Peyer's patch (tissue), 4 donors: ENCODE measurements at places on chromosomes 16 and 17. TPM values are rescaled to one million over a fixed set of nuclear protein-coding genes. Genes with fewer than 3 reads are reported as not detected.
A peak's percentile ranks its signal among the peaks of the same experiment; 100 is the strongest.

- no peak overlapping the region for H3K4me3 ChIP-seq
- H3K27me3 ChIP-seq: no peaks in the 10 kb centered on the region
- no peaks in the 10 kb centered on the region for H3K36me3 ChIP-seq
- DNase-seq: no peak
- no peak overlapping the region for H3K27ac ChIP-seq
These were observed 35.8 kb upstream of the TBX2 start for GRCh38 chr17:61363601-61364462.

- no peak overlapping the region for H3K27ac ChIP-seq
- peaks cover 9% of the 10 kb centered on the region for H3K4me1 ChIP-seq
- DNase-seq: no peak
These were observed 1.6 kb downstream of the SPATA32 start for GRCh38 chr17:45260204-45260783.

The FOXN1 gene
- total RNA-seq: not detected

DNA sequence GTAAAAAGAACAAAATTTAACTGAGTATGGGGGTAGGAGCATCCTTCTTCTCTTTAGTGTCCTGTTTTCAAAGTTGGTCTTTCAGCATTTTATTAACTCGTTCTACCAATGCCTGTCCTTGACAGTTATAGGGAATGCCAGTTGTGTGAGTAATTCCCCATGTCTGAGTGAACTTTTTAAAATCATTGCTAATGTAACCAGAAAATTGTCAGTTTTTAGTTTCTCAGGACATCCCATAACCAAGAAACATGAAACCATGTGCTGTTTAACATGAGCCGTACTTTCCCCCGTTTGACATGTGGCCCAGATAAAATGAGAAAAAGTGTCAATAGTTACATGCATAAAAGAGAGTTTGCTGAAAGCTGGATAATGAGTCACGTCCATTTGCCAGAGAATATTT is 71.4 kb upstream of the ARL4D start:
- H3K27ac ChIP-seq: no peak overlapping the region
- no peaks in the 10 kb centered on the region for H3K4me1 ChIP-seq

DNA sequence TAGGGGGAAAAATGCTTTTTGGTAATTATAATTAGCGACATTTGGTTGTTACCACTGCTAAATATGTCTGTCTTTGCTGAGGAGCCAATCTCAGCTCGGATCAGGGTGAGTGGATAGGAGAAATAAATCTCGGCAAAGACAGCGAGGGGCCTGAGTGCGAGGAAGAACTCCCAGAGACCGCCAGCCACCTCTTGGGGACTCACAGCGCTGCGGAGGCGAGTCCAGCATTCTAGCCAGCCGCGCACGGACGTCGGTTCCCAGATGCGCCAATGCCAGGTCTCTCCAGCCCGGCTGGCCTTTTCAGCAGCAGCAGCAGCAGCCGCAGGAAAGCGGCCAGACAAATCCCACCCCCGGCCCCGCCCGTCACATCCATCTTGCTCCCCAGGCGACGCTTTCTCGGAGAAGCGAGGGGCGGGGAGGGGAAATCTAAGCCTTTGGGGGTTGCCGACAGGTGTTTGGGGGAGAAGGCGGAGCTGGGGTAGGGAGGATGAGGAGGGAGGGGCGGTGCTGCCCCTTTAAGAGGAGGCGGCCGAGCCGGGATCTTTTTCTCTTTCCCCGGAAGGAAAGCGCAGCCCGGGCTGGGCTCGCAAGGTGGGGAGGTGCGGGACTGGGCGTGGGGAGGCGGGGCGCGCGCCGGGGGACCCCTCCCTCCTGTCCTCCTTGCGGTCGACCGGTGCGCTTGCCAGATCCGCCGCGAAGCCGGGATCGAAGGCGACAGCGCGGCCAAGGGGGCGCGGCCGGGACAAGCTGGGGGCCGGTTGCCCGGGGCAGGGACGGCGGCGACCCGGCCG is at the start of gene ITGA3:
Gene ITGA3 (plus strand): TSS at position 685 of the 791 bp plus-strand sequence. CDS start 330 bp downstream, outside the sequence.
- DNase-seq: peak; percentile 53
- H3K4me1 ChIP-seq: no peaks in the 10 kb centered on the region
- H3K27me3 ChIP-seq: no peaks in the 10 kb centered on the region
- H3K4me3 ChIP-seq: peak within 1 kb of the TSS; percentile 66
- peak within 1 kb of the TSS; percentile 74 for H3K27ac ChIP-seq
- no peaks in the 10 kb centered on the region for H3K36me3 ChIP-seq

DNA sequence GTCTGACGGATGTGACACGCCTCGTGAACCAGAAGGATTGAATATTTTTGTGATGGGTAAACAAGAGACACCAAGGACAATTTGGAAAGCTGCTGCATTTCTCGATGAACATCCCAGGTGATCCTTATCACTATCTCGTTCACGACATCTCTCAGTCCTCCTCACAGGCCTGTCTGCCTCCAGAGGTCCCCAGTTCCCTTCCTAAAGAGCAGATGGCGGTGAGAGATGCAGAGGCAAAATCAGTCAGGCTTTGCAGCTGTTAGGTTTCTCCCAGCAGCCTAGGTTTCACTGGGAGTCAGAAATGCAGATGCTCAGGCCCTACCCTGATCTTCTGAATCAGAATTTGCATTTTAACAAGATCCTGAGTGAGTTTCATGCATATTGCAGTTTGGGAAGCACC is 23.6 kb downstream of the SCPEP1 start:
- H3K4me1 ChIP-seq: no peaks in the 10 kb centered on the region
- no peaks in the 10 kb centered on the region for H3K36me3 ChIP-seq
- H3K27me3 ChIP-seq: no peaks in the 10 kb centered on the region
- H3K27ac ChIP-seq: no peak overlapping the region
- no peak for DNase-seq

GRCh38 chr17:35710950-35711349 is 20.5 kb upstream of the RASL10B start:
- H3K27ac ChIP-seq: no peak overlapping the region
- no peak for DNase-seq
- H3K27me3 ChIP-seq: no peaks in the 10 kb centered on the region
- no peaks in the 10 kb centered on the region for H3K36me3 ChIP-seq

The TNFRSF13B gene
- total RNA-seq: not detected

DNA sequence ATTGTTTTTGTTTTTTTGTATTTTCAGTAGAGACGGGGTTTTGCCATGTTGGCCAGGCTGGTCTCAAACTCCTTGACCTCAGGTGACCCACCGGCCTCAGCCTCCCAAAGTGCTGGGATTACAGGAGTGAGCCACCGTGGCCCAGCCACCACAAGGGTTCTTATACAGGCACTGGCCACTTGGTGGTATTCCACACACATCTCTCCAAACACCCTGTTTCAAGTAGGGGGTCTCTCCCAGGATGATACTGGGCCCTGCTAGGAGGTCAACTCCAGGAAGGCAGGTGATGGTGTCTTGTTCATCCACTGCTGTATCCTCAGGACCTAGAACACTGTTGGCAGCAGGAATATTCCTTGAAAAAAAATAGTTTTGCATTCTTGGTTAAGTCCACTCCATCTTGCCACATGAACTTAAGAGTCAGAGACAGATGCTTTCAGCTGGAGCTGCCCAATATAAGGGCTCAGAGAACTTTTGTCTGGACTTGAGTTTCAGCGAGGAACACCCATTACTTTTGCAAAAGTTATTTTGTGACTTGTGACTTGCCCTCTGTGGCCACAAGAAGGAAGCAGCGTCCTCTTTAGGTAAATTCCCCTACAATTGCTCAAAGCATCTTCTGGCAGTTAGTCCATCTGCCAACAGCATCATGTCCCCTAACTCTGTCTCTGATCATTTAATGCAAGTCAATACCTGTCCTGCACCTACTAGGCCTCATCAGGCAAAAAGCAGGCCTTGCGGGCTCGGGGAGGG is 7.4 kb upstream of the EEF2K start:
- H3K27ac ChIP-seq: peak overlapping the region; percentile 40
- H3K36me3 ChIP-seq: no peaks in the 10 kb centered on the region
- DNase-seq: no peak
- no peaks in the 10 kb centered on the region for H3K27me3 ChIP-seq
- H3K4me3 ChIP-seq: no peak overlapping the region
